ENCODE measurements at places on chromosomes 3 and 15.
A peak's percentile ranks its signal among the peaks of the same experiment; 100 is the strongest.

- DNase-seq, result no peak
Observed at GRCh38 chr3:53303957-53304356, 43.4 kb downstream of the DCP1A start.

DNA sequence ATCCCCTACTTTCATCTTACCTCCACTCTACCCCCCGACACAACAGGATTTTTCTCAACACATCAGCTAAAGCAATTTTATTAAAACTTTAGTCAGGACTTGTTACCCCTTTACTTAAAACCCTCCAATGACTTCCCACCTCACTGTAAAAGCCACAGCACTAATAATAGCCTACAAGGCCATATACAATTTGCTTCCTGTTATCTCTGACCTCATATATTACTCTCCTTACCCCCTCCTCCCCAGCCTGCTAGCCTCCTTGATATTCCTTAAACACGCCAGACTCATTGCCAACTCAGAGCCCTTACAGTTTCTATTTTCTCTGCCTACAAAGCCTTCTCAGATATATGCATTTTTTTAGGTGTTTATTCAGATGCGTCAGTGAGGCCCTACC, 54.4 kb downstream of the DCUN1D1 start:
- no peak for DNase-seq

DNA sequence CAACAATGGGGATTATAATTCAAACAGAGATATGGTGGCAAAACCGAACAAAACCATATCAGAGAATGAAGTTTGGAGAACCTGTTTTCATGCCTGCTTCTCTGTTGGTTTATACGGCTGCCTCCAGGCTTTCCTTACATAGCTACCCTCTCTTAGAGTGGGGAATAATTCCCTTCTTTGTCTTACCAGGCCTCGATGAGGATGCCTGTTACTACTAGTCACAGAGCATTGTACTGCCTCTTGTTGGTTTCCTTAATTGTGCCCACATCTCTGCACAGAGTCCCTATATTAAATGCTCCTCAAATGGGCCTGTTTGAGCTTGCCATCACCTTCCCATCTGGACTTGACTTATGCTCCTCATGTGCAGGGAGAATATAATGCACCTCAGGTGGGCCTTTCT, 92.9 kb downstream of the NCEH1 start:
- no peak for DNase-seq

GRCh38 chr3:101212730-101213129, 107.6 kb downstream of the IMPG2 start:
- no peak for DNase-seq

DNA sequence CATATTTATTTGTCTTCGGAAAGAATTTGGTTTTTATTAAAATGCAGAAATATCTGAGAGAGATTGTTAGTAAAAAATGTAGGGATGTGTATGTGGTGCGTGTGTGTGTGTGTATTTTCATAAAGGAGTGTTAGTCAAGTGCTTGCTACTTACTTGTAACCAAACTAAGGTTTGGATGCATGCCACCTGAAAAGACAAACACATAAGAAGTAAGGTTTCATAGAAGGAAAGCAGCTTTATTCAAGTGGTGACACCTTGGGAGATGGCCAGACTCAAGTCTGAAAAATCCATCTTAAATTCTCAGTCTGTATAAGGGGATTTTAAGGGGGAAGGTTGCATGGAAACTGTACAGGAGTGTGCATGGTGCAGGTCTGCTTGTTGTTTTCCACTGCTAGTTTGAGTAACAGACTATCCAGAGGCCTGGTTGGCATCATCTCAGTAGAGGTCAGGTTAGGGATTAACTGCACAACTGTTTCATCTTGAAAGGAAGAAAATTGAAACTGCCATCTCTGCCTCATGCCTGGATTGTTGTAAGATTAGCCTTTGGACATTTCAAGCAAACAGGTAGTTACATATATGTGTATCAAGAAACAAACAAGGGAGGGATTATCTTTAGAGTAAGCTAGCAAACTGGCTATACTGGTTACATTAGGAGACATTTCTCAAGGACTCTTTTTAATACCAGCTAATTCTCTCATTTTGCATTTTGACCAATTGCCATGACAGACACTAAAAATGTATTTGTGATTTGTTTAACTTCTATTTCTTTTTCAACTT, 196.7 kb downstream of the EPHA6 start:
- no peak for DNase-seq

GRCh38 chr3:109023656-109024254, 70.1 kb upstream of the GUCA1C start:
- DNase-seq, result peak; percentile 41

DNA sequence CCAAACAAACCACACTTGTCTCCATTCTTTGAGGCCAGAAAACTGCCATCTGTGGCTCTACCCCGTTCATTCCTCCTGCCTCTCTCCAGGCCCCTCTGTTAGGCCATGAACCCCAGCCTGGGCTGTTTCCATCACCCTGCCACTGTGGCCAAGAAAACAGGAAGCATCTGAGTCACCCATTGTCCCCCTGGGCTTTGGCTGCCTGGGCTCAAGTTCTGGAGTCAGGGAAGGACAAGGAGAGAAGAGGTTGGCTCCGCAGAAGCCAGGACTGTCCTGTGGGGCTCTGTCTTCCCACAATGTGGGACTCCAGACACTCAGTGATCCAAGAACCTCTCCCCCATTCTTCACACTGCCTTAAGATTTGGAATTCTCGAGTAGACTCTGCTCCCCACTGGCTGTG, 14.8 kb upstream of the LCTL start:
- DNase-seq, result no peak

GRCh38 chr15:45333550-45333949, 44.8 kb downstream of the GATM start:
- DNase-seq, result no peak

GRCh38 chr3:107999215-107999775, 91.5 kb downstream of the CD47 start:
- DNase-seq, result no peak

DNA sequence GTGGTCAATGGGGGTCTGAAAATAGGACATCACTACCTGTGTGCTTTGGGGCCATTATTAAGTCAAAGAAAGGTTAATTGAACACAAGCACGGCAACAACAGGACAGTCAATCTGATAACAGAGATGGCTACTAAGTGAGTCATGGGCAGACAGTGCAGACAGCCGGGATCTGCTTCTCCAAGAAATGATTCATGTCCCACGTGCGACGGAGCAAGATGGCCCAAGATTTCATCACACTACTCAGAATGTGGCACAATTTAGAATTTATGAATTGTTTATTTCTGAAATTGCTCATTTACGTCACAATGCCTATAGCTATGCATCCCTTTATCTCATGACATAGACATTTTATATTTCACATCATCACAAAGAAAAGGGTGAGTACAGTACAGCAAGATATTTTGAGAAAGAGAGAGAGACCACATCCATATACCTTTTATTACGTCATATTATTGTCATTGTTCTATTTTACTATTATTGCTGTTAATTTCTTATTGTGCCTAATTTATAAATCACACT, 770.6 kb upstream of the NR2F2 start:
- no peak for DNase-seq

GRCh38 chr3:41482134-41482533, 282.8 kb downstream of the CTNNB1 start:
- DNase-seq, result no peak

DNA sequence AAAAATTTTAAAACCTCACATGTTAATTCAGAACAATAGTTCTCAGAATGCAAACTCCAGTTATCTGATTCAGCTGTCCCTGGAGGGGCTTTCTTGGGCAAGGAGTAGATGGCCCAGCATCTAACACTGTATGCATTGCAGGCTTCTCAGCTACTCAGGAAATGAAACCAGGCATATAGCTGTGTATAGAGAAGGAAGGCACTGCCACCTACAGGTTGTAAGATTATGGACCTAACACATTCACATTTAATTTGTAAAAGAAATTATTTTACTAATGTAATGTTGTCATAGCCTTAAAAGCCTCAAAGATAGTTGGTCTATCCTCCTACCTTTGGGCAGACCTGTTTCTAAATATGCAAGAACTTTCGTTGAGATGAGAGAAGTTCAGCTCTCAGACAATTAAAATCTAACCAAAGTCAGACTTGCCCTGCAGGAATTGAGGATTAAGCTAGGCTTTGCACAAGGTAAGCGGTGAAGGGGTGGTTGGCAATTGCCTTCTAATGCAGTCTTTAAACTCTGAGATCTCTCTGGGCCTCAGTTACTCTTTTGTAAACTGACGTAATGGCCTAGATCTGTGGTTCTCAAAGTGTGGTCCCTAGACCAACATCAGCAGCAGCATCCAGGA, 132.8 kb upstream of the SLC24A5 start:
- no peak for DNase-seq

- no peak for DNase-seq
Observed at GRCh38 chr15:43439268-43439667, 53.7 kb downstream of the TP53BP1 start.

DNA sequence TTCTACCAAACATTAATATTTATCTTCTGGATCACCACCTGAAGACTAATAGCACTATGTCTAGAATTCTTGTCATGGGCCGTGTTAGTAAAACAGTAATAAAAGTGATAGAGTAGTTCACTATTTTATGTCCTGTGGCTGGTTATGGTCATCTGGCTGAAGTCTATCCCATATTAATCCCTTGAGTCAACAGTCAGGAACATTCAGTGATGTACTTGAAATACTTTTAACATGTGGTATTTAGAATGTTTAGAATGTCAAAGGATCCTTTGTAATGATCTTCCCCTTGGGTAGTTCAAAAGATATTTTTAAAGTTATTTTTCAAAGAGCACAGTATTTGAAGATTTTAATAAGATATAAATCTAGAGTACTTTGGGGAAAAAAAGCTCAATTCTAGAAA, 117.0 kb downstream of the MBNL1 start:
- DNase-seq, result no peak

DNA sequence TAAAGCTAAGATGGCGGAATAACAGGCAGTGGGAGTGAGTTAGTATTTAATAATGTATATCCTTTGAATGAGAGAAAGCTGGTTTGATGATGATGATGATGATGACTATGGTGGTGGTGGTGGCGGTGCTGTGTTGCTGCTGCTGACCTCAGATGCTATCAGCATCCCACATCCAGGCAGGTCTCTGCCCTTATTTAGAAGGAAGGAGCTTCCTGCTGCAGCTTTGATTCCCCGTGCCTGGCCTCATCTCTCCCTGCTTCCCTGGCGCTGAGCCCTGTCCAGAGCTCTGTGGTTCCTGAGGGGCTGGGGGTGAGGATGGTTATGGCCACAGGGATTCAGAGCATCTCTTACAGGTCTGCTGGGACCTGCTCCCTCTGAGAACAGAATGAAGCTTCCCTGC, 73.1 kb downstream of the RAB11A start:
- peak; percentile 13 for DNase-seq

GRCh38 chr15:25933456-25934158, 70.5 kb upstream of the ATP10A start:
- DNase-seq, result peak; percentile 66

- DNase-seq, result no peak
Observed at GRCh38 chr3:21645121-21645897, 105.7 kb downstream of the ZNF385D start.

DNA sequence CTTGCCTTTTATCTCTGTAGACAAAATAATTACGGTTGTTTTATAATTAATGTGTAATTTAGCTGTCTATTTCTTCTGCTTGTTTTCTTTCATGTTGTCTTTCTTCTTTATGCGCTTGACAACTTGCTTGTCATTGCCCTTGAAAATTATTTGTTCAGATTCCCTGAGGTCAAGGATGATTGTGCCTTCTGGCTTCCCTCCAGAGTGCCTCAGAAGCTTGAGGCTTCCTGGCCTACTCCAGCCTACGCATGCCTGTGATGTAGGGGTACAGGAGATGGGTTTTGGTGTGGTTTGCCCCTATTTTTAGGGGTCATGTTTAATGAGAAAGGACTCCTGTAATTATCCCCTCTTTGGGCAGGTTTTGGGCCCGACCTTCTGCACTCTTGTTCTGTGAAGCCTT, 231.5 kb downstream of the SV2B start:
- DNase-seq, result no peak

- DNase-seq, result no peak
Observed at GRCh38 chr15:90072978-90073640, 29.2 kb downstream of the IDH2 start.

GRCh38 chr15:85973584-85974347, 105.9 kb upstream of the AGBL1 start:
- no peak for DNase-seq

DNA sequence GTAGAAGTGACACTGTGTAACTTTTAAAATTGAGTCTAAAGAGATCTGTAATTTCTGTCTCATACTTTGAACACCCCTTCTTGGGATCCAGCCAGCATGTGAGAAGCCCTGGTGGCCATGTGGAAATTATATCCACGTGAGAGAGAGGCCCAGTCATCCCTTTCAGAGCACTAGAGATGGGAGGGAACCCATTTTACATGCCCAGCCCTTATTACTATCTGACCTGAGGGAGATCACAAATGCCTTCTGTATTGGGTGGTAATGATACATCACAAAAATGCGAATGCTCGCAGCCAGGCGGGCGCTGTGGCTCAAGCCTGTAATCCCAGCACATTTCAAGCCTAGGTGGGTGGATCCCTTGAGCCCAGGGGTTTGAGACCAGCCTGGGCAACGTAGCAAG, 27.3 kb upstream of the TRAK1 start:
- DNase-seq, result no peak

DNA sequence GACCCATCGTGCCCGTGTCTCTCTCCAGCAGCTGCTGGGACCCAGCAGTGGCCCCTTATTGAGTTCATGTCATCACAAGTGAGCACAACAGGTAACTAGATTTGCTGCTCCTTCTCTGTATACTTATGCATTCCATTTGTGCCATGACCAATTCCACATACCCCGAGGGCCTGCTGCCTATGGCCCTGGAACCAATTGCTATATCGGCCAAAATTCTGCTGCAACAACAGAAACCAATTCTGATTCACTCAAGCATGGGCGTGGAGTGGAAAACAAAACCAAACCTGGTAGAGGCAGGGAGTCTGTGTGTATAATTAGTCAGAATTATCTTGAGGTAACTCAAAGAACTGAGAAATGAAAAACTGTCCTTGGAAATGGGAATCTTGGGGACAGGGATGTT, 516.6 kb downstream of the EPHB1 start:
- DNase-seq, result no peak

DNA sequence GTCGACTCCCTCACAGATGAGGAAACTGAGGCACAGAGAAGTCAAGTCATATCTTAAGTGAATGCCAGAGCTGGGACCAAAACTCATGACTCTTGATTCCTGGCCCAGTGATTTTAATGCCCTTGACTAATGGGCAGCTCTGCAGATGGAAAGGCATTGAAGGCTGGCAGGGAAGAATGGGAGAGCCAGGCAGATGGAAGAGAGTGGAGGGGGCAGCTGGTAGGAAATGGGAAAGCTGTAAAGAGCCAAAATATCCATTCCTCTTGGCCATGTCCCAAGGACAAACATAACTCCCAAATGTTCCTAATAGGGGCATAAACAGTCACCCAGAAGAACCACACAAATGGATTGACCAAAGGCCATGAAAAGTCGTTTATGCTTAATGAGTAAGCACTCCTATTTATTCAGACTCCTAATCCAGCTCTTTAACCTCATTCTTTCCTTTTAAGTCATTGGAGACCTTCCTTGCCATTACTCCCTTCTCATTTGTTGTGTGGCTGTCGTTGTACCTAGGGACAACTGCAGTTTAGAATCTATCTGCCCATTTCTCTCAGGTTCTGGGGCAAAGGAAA, 330.5 kb upstream of the ROPN1 start:
- DNase-seq, result no peak
